ENCODE measurements at places on chromosomes 7 and 10.

DNA sequence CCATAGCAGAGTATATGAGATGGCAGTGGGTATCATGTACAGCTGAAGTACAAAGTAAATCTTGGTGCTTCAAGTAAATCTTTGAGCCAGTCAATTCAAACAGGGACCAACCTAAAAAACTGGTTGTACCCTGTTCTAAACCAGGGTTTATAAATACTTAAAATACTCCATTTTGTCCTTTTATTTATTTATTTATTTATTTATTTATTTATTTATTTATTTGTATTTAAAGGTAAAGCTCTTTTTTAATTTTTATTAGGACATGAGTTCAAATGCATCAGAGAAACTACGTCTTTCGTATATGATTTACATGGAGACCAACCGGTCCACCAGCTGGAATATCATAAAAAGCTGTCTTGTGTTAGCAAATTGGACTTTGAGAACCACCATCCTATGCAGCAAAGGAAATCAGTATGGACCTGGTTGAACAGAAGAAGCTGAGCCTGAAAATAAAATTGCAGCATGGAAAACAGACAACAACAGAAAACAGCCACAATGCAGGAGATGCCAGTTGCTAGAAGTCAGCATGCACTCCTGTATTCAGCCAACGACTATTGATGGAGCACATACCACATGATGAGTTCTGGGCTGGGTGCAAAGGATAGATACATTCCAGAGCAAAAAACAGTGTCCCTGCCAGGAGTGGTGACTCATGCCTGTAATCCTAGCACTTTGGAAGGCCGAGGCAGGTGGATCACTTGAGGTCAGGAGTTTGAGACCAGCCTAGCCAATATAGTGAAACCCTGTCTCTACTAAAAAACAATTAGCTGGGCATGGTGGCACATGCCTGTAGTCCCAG is 60.0 kb downstream of the PLXNA4 start:
- H3K4me3 ChIP-seq: no peak overlapping the region
- peaks cover 3% of the 10 kb centered on the region for H3K27me3 ChIP-seq
- H3K27ac ChIP-seq: no peak overlapping the region
- no peak for DNase-seq

DNA sequence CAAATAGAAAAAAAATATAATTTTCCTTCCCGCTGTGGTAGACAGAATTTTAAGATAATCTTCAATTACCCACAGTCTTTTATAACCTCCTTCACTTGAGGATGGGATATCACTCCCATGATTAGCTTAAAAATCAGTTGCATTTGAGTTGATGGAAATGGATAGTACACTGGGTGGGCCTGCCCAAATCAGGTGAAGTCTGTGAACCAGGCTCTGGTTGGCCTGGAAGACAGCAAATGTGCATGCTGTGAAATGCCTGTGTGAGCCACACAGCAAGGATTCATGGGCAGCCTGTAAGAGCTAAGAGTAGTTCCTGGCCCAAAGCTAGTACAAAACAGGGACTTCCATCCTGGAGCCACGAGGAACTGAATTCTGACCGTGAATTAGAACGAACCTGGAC is 548.0 kb downstream of the CALN1 start:
- no peaks in the 10 kb centered on the region for H3K4me1 ChIP-seq
- no peaks in the 10 kb centered on the region for H3K36me3 ChIP-seq
- H3K27me3 ChIP-seq: no peaks in the 10 kb centered on the region
- H3K4me3 ChIP-seq: no peak overlapping the region

DNA sequence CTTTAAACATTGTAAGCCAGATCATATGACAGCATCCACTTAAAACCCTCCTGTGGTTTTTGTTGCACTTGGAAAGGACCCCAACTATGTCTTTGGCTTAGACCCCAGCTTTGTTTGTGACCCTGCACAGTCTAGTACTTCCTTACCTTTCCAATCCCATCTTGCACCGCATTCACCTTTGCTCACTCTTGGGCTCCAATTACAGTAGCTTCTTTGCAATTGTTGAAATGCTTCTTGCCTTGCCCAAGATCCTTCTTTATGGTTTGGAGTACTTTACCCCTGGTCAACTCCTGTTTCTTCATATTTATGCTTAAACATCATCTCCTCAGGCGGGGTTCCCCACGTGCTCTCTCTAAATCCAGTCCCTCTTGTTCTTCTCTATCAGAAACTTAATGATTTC is 162.6 kb downstream of the PTEN start:
- no peaks in the 10 kb centered on the region for H3K4me1 ChIP-seq
- no peak overlapping the region for H3K27ac ChIP-seq

GRCh38 chr7:21980926-21981500 is 35.3 kb upstream of the CDCA7L start:
- H3K4me3 ChIP-seq: no peak overlapping the region
- no peaks in the 10 kb centered on the region for H3K36me3 ChIP-seq
- no peak for DNase-seq
- H3K27me3 ChIP-seq: no peaks in the 10 kb centered on the region

DNA sequence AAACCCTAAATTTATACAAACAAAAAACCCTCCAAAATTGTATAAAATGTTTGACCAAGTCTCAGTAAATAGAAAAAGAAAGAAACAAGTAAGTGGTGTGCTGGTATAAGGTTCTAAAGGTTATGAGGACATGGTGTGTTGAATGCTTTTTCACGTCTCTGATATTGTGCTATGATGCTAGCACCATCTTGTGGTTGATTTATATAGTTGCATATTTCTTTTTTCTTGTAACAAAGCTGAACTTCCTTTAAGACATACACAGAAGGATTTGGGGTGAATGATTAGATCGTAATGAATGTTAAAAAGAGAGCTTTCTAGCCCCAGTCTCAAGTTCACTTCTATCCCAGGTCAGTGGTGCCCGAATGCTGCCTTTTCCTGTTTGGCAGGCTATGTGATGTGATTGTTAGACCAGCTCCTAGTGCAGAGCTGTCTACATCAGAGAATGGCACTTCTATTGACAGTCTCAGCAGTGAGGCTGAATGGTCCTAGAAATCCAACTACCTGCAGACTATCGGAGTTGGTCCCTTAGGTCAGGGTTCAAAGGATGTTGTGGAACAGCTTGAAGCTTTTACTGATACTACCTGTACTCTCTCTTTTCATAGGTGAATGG is 25.0 kb downstream of the VTI1A start:
- no peak overlapping the region for H3K4me3 ChIP-seq
- H3K4me1 ChIP-seq: no peaks in the 10 kb centered on the region
- H3K36me3 ChIP-seq: no peaks in the 10 kb centered on the region
- no peaks in the 10 kb centered on the region for H3K27me3 ChIP-seq
- DNase-seq: no peak

DNA sequence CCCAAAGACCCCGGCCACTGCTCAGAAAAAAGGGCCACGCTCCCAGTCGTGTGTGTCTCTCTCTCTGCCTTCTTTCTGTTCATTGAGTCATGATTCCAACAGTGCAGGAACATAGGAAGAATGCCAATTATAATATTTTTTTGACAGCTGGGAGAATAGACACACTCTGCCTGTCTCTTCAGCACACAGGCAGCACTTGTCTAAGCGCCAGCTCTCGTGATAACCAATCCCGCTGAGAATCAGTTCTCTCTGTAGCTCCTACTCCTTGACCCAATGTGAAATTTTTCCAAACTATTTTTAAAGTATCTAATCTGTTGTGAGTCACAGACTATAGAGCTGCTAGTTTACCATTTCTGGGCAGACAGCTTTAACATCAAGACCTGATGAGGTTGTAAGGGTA is 145.7 kb upstream of the RHEB start:
- peaks cover 8% of the 10 kb centered on the region for H3K36me3 ChIP-seq
- H3K4me3 ChIP-seq: no peak overlapping the region
- peaks cover 6% of the 10 kb centered on the region for H3K4me1 ChIP-seq

DNA sequence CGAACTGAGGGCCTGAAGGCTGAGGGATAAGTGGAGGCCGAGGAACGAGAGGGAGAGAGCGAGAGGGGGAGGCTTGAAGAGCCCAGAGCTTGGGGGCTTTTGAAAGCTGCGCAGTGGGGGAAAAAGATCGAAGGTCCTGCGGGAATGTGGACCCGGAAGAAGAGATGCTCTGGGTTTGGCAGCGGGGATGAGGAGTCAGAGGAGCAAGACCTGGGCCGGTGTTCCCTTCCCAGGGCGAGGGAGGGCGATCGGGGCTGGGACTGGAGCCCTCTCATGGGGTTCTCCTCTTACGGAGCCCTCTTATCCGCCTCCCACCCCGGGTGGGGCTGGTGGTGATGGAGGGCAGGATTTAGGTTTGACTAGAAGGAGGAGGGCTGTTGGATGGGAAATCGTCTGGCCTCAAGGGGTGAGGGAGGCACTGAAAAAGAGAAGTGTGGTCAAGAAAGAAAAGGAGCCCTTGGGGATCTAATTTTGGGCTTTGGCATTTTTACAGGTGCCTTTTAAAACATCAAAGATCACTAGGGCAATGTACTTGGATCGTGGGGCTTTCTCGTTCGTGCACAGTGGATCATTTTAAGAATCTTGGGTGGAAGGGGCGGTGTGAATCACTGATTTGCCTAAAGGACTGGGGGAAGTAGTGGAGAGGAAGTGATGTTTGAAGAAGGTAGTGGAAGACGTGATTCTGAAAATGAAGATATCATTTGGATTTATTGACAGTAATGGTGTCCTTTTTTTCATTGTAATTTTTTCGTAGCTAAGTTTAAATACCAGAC is 637 bp downstream of the SAMD8 start:
- peak overlapping the region; percentile 90 for H3K4me3 ChIP-seq
- peak overlapping the region; percentile 99 for H3K27ac ChIP-seq
- DNase-seq: peak; percentile 65
- no peaks in the 10 kb centered on the region for H3K36me3 ChIP-seq

DNA sequence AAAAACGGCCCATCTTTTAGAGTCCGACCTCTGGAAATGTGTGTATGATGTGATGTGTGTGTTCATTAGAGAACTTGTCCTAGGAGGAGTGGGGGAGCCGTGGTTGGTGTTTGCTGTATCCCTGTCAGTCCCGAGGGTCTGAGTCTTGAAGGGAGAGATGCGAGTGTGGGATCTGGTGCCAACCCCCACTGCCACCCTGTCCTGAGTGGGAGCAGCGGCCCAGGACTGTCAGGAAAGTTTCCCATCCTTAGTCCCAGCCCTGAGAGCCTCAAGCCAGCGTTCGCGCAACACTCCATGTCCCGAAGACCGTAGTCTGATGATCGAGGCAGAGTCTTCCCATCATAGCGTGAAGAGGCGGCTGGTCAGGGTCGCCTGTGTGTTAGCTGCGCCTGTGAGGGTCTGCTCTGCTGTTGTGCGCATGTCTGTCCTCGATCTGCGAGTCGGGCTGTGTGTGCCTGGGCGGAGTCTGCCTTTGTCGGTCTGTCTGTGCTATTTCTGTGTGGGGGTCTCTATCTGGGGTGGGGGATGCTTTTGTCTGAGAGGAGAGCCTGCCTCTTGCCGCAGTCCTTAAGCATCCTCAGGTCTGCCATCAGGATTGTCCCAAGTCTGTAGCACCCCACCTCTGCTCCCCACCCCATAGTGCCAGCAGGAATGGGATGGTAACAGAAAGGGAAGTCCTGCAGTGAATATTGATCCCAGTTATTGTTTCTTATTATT is 514 bp upstream of the CHAT start:
- H3K4me3 ChIP-seq: peak overlapping the region; percentile 78
- H3K4me1 ChIP-seq: peaks cover 24% of the 10 kb centered on the region
- H3K27ac ChIP-seq: peak overlapping the region; percentile 75
- peaks cover 41% of the 10 kb centered on the region for H3K27me3 ChIP-seq
- H3K36me3 ChIP-seq: no peaks in the 10 kb centered on the region
- peak; percentile 52 for DNase-seq

GRCh38 chr7:16697507-16698199 is 51.7 kb downstream of the BZW2 start:
- no peaks in the 10 kb centered on the region for H3K27me3 ChIP-seq
- H3K36me3 ChIP-seq: no peaks in the 10 kb centered on the region
- H3K4me1 ChIP-seq: peaks cover 4% of the 10 kb centered on the region

- H3K36me3 ChIP-seq: peaks cover 9% of the 10 kb centered on the region
- no peak for DNase-seq
- H3K4me1 ChIP-seq: peaks cover 22% of the 10 kb centered on the region
- H3K4me3 ChIP-seq: no peak overlapping the region
Measured at GRCh38 chr7:142436601-142437000, 178.7 kb upstream of the PRSS58 start.

DNA sequence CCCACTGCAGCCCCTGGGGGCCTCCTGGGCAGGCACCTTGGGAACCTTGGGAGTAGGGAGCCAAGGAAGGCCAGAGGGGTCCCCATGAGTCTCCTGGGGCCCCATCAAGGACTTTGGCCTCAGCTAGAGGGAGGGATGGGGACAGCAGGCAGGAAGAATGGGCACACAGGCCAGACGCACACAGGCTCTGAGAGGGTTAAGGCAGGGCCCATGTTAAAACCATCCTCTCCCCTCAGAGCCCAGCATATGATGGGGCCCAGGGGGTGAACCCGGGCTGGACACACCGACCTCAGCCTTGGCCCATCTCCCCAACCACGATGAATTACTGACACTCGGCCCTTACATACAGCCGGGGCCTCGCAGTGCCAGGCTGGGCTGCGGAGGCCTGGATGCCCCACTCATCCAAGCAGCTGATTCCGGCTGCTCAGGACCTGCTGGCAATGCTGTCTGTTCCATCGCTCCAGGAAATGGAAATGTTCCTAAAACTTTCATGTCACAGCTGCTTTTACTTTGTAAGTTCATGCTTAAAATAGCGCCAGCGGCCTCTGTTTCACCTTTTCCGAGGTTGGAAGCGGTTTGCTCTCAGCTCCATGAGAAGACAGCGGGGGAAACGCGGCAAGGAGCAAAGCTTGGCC is 17.3 kb upstream of the INPP5A start:
- DNase-seq: no peak
- H3K27me3 ChIP-seq: peaks cover 6% of the 10 kb centered on the region
- no peak overlapping the region for H3K4me3 ChIP-seq
- H3K36me3 ChIP-seq: no peaks in the 10 kb centered on the region

- peaks cover 1% of the 10 kb centered on the region for H3K27me3 ChIP-seq
- no peaks in the 10 kb centered on the region for H3K36me3 ChIP-seq
- H3K4me1 ChIP-seq: peaks cover 1% of the 10 kb centered on the region
- H3K4me3 ChIP-seq: peak overlapping the region; percentile 79
Measured at GRCh38 chr7:41705109-41705901, 2.4 kb upstream of the INHBA start.

- H3K4me3 ChIP-seq: peak overlapping the region; percentile 83
- H3K36me3 ChIP-seq: no peaks in the 10 kb centered on the region
- H3K4me1 ChIP-seq: peaks cover 10% of the 10 kb centered on the region
- no peak overlapping the region for H3K27ac ChIP-seq
Measured at GRCh38 chr10:101214446-101215396, 14.5 kb downstream of the LBX1 start.

DNA sequence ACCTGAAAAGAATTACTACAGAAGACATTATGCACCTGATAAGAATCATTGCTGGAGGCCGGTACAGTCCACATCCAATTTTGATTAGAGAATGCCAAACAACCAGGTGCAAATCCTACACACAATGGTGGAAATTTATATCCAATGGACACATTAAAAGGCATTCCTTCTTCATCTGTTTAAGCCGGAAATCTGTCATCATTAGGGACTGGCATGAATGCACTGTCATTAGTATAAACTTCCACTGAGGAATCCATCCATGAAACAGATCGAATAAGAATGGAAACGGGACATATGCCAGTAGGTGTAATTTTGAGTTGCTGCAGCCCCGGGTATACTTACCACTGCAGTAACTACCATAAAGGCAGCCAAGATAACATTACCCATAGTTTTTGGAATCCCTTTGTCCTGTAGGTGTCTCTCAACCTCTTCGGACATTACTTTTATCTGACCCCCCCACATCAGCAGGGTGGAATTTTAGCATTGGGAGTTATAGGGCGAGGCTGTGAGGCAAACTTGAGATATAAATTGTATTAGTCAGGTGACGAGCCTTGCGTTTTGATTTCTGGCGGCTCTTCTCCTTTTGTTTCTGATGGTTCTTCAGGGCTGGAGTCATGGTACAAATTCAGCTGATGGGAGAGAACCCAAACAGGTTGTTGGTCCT is 36.5 kb upstream of the AKR1C2 start:
- H3K27me3 ChIP-seq: no peaks in the 10 kb centered on the region
- peaks cover 11% of the 10 kb centered on the region for H3K36me3 ChIP-seq
- no peak for DNase-seq
- no peaks in the 10 kb centered on the region for H3K4me1 ChIP-seq

Data from glutamatergic neuron (in vitro differentiated cells).